Activated T-cell treated with anti-CD3 and anti-CD28 coated beads for 24 hours (primary cell): ENCODE measurements at places on chromosomes 5 and 9.

DNA sequence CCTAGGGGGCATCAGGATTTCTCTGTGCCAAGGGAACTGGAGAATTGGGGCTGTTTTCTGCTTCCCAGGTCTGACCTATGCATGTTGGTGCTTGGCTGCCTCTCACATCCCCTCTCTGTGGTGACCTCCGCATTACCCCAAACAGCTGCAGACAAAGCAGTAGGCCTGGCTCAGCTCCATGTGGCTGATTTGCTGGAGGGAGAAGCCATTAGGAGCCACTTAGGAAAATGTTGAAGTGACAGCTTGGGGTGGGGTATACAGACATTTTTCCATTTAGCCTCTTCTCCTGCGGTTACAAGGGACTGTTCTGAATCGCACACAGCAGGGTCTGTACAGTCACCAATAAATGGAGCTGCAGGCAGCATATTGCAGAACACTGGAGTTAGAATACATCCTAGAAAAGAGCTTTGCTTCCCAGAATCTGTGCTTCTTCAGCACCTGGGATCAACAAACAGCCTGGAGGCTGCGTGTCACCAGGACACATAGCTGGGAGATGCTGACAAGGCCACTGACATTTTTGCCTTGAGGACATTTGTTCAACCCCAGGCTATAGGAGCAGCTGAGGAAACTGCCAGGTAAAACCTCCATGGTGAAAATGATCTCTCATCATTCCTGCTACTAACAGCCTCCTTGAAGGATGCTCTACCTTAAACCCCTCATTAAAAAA is 335.3 kb downstream of the DIRAS2 start:
- no peak for DNase-seq

DNA sequence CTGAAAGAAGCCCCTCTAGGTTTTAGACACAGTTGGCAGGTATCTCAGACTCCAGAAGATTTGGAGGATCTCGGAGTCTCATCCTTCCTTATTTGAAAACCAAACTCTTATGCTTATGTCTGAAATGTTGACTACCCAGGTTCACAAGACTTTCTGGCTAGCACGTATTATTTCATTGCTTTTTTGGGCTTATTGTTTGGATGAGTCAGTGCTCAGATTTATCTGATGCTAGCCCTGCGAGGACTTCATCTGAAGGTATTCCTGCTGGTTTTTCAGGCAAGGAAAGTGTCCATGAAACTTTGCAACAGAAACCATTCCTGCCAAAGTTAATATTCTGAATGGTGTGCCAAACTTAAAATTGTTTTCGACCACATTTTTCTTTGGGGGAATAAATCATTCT is 8.5 kb downstream of the OSTF1 start:
- DNase-seq = no peak

- DNase-seq = no peak
These were observed 11.8 kb downstream of the RAB24 start for GRCh38 chr5:177291735-177292134.

- DNase-seq = no peak
These were observed 31.5 kb downstream of the VAV2 start for GRCh38 chr9:133960568-133961129.

- no peak for DNase-seq
These were observed 25.3 kb downstream of the SLC22A5 start for GRCh38 chr5:132394667-132395259.

GRCh38 chr5:58717303-58718007 is 134.6 kb downstream of the RAB3C start:
- DNase-seq = no peak

DNA sequence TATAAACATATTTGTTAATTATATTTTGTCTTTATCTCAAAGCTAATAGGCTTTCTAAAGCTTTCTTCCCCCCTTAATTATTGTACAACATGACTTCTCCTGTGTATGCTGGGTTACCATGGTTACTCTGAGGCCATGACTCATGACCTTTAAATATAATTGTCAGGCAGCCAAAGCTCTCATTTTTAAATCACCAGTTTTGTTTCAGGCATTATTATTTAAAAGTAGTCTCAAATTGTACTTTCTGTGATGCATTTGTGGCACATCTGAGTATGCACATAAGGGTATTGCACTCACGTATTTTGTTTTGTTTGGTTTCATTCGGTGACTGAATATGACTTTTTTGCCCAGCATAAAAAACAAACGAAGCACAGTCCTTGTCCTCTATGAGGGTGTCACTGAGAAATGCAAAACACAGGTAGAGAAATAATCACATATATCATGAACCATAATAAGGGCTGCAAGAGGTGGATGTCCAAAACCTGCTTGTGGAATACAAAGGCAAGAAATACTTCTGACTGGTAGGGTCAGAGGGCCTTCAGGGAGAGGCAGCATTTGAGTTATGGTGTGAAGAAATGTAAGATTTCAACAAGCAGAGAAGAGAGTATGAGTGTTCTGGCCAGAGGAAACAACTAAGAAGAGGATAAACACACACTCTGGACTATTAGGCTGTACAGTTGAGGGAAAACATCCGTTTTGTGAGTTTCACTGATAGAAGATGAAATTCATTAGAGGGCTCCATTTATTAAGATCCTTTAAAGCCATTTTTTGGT is 2.1 kb downstream of the CCDC192 start:
- no peak for DNase-seq

- no peak for DNase-seq
These were observed 18.3 kb downstream of the LAMC3 start for GRCh38 chr9:131027048-131027871.

DNA sequence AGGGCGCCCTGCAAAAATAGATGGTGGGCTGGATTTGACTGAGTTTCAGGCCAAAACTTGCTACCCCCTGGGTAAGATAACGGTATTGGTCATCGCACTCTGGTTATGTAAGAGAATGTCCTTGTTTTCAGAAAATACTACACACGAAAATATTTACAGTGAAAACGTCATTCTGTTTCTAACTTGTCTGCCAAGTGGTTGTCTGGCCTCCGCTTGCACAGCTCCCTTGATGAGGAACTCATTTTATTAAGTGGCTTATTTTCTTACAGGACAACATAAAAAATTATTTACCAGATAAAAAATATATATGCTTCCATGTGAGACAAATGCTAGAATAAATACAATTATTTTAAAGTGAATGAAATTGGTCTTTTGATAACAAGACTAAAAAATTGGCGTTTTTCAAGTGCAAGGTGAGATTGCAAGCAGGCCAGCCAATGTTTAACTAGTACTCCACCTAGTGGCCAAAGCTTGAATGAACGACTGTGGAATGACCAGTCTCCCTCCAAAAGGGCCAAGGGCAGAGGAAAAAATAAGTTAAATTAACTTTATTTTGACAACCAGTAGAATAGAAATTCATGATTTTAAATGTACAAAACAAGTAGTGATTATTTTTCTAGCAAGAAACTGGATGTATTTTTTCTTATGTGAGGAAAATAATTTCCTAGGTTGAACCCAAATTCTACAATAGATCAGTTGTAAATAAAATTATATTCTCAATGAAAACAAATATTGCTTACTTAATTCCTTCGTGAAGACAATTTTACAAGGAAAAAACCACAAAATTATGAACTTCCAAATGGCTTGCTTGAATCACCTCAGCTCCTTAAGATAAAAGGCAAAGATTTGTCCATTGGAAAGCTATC is 93.2 kb downstream of the ZFAND5 start:
- peak; percentile 41 for DNase-seq

GRCh38 chr5:33381243-33381642 is 59.5 kb upstream of the TARS1 start:
- no peak for DNase-seq

- DNase-seq = no peak
These were observed 25.3 kb downstream of the AP3B1 start for GRCh38 chr5:78269088-78269703.

DNA sequence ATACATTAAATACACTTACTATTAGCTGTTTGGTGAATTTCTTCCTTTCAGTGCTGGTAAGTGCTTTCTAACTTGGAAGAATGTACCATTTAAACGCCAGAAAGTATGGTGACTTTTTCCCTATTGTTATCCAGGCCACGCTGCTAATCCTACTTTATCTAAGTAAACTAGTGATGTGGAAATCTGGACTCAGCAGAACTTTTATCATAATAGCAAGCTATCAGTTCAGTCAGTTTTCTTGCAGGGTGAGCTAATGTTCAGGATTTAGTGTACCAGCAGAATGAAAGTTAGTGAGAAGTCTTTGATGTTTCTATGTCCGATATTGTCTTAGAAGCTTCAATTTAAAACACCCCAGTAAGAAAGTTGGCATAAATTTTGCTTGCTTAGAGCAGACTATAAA is 72.2 kb downstream of the HSD17B4 start:
- DNase-seq = no peak

DNA sequence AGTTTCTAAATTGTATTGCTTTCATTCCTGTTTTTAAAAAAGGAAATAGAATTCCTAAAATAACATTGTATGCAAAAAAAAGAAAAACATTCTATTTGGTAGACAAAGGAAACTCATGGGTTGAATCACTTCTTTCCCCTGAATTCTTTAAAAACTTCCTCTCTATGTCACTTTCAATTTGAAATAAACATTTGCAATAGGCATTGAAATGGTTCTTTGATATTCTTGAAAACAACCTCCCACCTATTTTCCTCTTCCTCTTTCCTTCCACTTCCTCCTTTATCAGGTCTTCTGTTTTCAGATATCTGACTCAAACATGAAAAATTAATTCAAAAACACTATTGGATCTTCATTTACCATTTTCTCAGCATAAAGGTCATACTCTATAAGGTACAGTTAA is 442.0 kb upstream of the MEF2C start:
- no peak for DNase-seq

GRCh38 chr9:91451431-91452270 is 28.0 kb upstream of the NFIL3 start:
- DNase-seq = no peak

DNA sequence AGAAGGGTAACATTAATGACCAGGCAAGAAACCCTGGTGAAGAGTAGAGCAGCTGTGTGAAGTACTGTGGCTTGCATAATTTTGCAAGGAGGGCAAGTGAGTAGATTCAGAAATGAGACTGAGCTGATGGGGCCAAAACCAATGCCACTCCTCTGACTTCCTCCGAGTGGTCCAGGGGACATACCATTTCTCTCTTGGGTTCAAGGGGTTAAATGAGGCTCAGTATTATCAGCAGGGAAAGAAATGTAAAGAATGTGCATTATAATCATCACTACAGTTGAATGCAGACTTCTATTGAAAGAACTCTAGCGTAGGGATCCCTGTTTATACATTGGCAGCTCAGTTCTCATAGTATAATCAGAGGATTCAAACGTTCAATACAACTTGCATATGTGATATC is 9.9 kb downstream of the POLR3G start:
- DNase-seq = no peak

DNA sequence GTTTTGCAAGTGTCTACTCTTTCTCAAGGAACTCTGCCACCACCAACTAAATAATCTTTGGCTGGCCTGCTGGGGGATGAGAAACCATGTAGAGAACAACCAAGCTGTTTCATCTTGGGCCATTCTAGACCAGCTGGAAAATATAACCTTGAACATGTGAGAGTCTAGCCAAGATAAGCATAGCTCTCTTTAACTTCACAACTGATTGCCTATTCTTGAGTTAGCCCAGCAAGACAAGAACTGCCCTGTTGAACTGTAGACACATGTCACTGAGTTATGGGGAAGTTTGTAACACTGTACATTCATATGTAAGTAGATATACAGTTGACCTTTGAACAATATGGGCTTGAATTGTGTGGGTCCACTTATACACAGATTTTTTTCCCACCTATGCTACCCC is 44.4 kb downstream of the NUP155 start:
- DNase-seq = no peak

DNA sequence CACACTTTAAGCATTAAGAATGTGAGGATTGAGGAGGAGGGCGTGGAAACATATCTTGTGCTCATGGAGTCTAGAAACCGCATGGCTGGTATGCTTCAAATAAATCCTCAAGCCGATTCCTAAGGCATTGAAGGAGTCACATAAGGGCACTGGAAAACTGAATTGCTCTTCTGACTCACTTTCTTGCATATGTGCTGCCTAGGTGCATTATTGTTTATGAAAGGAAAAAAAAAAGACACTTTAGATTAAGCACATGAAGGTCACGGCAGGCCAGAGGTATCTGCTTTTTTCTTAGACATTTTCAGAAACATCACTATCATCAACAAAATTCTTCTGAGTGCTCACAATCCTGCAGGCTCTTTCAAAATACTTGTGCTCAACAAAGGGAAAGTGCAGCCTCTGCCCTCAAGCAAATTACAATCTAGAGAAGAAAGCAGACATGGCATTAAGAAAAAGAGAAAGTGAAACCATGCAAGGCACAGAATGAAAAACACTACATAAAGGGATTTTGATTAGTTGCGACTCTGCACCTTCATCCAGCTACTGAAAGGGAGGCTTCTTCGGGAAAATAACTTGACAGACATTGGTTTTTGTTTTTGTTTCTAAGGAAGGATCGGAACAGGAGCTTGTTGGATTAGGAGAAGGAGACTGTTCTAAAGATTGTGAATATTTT is 2117.6 kb downstream of the MAT2B start:
- no peak for DNase-seq

DNA sequence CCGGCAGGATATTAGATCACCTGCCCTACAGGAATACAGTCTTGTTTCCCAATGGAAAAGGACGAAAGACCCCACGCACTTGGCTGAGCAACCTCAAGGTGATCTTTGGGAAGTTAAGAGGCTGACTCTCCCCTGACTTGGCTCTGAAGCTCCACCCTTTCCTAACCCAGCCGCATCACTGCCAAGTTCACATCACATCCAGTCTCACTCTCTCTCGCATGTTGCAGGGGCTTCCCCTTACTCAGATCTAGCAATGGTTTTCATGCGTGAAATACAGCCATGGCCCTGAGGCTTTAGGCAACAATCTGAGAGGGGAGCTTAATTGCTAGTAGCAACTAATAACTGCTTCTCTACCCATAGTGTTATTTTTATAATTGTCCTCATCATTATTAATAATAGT is 211.6 kb downstream of the DOCK8 start:
- no peak for DNase-seq

DNA sequence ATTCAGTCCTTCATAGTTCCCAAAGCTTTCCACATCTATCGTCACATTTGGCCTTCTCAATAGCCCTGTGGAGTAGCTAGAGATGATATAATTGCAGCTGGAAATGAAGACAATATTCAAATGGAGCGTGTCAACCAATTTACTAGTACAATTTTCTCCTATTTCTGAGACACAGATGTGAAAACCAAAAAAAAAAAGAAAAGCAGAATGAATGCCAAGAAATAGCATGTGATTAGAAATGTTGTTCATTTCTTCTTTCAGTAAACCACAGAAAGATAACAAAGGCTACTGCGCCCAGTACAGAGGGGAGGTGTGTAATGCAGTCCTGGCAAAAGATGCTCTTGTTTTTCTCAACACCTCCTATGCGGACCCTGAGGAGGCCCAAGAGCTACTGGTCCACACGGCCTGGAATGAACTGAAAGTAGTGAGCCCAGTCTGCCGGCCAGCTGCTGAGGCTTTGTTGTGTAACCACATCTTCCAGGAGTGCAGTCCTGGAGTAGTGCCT is 99.0 kb downstream of the MUSK start:
- DNase-seq = no peak
